A549 treated with CORT108297 at 1 μM for 4 hours (cell line): ENCODE measurements at places on chromosomes 5 and 9. TPM values are rescaled to one million over a fixed set of nuclear protein-coding genes. Genes with fewer than 3 reads are reported as not detected.

The IL5 gene
- total RNA-seq: not detected in 5 replicates

The CFAP157 gene
- total RNA-seq: 0.04 to 0.07 TPM (median 0.06 TPM) in 3 of 5 replicates, not detected in the others

The CDC26 gene
- 42.9 to 71.8 TPM (median 48.8 TPM) in 5 replicates for total RNA-seq

The IRX4 gene
- 0.28 to 0.60 TPM (median 0.42 TPM) in 5 replicates for total RNA-seq

The PCDHB11 gene
- 0.05 to 0.11 TPM (median 0.07 TPM) in 5 replicates for total RNA-seq

The PRRC1 gene
- 41.9 to 52.4 TPM (median 49.5 TPM) in 5 replicates for total RNA-seq

The C5orf34 gene
- total RNA-seq: 3.0 to 6.2 TPM (median 5.1 TPM) in 5 replicates

The LHX6 gene
- 0.41 to 0.61 TPM (median 0.44 TPM) in 5 replicates for total RNA-seq

The INSYN2B gene
- total RNA-seq: 0.44 to 0.81 TPM (median 0.65 TPM) in 5 replicates

The SLC27A4 gene
- total RNA-seq: 38.8 to 52.9 TPM (median 48.0 TPM) in 5 replicates

The EQTN gene
- total RNA-seq: not detected in 5 replicates

The PPP2CA gene
- total RNA-seq: 249 to 282 TPM (median 272 TPM) in 5 replicates

The MYMK gene
- not detected in 5 replicates for total RNA-seq

The EGR1 gene
- total RNA-seq: 7.1 to 12.8 TPM (median 9.9 TPM) in 5 replicates
